ENCODE measurements at places on chromosomes 16 and 17.

DNA sequence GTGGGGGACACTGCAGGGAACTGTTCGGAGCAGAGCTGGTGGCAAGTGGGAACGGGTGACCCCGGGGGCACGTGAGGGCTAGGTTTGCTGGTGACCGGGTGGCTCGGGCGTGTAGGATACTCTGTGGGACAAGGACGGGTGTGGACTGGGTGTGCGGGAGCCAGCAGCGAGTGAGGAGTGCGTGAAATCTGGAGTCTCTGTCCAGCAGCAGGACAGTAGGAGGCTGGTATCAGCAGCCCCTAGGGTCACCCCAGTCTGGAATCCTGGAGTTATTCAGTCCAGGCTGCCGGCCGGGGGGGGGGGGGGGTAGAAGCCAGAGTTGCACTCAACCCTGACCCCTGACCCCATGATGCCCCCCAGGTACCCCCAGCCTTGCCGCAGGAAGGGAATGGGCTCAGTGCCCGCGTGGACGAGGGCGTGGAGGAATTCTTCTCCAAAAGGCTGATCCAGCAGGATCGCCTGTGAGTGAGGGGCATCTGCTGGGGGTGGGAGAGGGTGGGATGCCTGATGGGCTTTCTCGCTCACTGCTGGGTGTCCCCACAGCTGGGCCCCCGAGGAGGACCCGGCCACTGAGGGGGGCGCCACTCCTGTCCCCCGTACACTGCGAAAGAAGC, 6.2 kb downstream of the ACD start:
- peak; percentile 48 for DNase-seq

- no peak for DNase-seq
Observed at GRCh38 chr16:11582157-11582814, 4.4 kb downstream of the LITAF start.

DNA sequence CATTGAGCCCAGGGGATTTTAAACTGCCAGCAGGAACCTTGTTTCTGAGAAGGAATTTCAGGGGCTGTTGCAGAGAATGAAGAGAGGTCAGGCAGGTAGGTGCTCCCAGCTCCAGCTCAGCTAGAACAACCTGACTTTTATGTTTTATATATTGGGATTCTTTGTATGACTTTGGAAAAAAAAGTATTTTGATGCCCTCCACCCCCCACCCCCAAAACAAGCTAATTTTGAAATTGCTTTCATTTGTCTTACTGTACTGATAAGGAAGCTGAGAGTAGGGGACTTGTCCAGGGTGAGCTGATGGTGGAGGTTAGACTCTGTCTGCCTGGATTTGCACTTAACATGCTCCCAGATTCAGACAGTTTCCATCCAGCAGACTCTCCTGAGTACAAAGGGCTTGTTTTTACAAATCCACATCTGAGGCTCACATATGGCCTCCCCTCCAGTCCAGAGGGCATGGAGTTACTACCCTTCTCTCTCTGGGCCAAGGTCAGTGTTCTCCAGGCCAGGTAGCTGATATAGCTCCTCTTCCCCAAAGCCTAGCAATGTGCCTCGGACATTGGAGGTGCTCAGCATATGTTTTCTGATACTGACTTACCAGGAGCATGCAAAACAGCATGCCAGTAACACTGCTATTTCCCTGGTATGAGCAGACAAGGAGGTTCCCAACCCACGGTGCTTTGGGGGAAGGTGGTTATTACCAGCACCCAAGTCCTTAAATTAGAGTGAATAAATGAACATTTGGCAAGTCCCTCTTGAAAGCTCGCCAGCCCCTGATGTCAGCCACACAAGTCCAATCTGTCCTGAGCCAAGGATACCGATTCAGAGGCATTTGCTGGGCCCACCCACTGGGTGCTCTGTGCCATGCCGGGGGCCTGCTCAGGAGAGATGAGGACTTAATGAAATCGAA, 11.3 kb downstream of the STX1B start:
- no peak for DNase-seq

DNA sequence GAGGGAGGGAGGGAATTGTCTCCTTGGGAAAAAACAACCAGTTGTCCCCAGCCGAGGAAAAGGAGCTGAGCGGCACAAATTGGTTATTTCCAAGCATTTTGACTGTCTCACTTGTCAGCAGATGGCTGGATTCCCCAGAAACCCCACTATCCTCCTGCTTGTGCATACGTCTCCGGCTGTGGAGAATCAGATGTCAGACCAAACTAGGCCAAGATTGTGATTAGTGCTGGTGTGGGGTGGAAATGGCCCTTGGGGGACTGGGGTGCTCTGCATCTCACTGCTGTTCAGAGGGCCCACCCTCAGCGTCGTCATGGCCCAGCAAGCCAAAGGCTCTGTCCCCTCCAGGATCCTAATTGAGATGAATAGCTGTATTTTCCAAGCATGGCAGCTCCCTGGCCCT, 131.7 kb upstream of the HSBP1 start:
- DNase-seq: no peak

DNA sequence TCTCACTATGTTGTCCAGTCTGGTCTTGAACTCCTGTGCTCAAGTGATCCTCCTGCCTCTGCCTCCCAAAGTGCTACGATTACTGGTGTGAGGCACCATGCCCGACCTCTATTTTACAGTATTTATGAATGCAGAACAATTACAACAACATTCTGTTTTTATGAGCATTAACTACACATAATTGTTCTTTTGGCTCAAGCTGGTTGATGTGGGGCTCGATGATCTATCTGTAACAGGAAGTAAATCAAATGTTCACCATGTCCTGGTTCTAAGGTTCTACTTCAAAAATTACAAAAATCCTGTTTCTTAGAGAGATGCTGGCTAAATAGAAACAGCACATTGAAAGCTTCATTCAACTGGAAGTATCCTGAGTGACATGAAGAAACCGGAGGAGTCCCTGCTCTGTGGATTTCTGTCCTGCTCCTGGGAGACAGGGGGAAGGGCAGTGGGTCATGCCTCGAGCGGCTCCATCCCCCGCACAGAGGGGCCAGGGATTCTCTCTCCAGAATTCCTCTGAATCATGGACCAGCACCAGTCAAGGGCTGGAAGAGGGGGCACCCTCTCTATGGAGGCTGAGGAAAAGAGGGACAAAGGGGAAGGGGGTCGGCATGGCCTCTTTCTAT, 31.5 kb downstream of the FA2H start:
- DNase-seq: no peak

DNA sequence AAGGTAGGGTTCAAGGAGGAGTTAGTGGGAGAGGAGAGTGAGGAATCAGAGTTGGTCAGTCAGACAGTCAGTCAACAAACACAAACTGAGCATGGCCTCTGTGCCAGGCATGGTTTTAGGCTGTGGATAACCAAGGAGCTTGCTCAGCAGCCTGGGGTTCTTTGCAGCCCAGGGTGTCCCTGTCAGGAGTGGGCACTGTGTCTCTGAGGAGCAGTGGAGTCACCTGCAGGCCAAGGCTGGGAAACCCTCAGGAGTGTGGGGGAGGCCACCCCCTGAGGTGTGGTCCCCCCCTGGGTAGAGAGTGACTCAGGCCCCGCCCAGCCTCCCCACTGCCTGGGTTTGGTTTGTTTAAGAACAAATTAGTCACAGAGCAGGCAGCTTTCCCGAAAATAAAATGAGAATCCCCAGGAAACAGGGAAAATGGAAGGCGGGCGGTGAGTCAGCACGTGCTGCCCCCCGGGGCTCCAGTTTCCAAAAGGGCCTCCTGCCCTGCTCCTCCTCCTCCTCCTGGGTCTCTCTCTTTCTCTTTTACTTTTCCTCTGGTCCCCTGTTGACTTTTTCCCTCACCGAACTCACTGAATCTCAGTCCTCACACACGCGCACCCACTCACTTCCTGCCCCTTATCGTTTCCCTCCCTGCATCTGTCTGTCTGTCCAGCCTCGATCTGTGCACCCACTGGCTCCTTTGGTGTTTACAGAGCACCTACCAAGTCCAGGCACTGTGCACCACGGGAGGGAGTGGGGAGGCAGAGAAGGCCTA, 44.3 kb downstream of the SOCS3 start:
- peak; percentile 78 for DNase-seq

DNA sequence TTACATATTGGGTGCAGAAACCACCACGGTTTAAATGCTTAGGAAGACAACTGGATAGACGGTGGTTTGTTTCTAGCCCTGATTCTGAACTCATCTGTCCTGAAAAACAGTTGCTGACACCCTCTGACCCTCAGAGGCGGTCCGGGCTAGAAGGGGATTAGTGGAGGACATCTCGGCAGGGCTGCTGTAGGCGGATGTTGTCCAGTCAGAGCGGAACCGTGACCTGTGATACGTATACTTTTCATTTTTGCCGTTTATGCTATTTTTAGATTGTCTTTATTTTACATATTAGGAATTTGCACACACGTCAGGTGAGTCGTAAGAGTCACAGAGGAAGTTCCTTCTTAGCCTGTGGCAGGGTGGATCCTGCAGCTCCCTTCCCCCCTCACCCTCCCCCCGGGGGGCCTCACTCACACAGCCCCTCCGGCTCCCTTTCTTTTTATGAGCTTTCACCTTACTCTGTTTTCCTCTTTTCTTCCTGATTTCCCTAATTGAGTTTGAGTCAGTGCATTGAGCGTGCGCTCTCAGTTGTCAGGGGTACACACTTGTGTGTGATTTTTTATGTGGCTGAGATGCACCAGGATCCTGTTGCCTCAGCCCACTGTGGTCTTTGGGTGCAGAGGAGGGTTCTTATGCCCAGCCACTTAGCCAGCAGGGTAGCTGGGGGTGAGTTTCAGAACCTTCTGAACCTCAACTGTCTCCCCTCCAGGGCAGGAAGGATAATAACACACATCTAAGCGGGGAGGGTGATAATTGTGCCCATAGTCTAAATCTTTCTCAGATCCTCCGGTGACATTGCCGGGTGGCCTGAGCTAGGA, 211.1 kb upstream of the CHMP6 start:
- no peak for DNase-seq

DNA sequence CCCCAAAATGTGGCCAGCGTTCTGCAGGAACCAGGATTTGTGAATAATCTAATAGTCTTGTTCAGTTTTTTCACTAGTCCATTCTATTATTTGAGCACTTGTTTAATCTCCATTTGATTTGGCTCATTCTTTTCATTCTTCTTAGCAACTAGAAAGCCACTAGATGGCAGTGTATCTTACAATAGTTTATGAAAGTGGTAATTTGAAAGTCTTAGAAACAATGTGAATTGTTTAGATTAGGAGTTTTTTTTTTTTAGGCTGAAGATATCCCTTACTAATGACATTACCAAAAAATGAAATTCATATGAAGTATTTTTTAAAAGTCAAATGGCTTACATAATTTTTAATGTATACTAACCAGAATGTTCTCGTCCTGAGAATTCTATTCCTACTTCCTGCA, 6.7 kb downstream of the ERI2 start:
- no peak for DNase-seq

All from activated CD8-positive, alpha-beta memory T cell treated with anti-CD3 and anti-CD28 coated beads, Interleukin-2, amount 50 U/mL, for 48 hours (primary cell).